Activated T-cell treated with anti-CD3 and anti-CD28 coated beads for 24 hours (primary cell): ENCODE measurements at places on chromosomes 1 and 21.

DNA sequence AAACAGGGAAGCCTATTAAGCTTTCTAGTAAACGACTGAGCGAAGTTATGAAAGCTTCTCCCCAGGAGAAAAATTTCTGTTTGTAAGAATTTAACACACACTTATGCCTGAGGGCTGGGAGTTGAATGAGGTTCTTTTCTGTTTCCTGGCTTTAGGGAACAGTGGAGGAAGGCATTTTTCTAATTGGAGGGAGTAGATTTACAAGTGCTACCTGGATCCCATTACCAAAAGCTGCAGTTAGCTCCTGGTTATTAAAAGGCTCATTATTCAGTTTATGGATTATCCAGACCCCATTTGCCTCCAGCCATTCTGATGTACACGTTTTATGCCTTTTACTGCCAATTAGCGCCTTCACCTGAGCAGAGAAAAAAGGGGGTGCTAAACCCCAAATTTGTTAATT, 7.5 kb downstream of the ST6GALNAC3 start:
- no peak for DNase-seq

- no peak for DNase-seq
These were observed 25.2 kb upstream of the TTC22 start for GRCh38 chr1:54826226-54826816.

- no peak for DNase-seq
These were observed 42.1 kb upstream of the DMRTB1 start for GRCh38 chr1:53417074-53417511.

- no peak for DNase-seq
These were observed 232.1 kb downstream of the LMO4 start for GRCh38 chr1:87560601-87561360.

GRCh38 chr1:24990779-24991641, 60.9 kb upstream of the RUNX3 start:
- no peak for DNase-seq

GRCh38 chr1:223872308-223872901, 26.7 kb upstream of the TP53BP2 start:
- no peak for DNase-seq

- DNase-seq, result no peak
These were observed 4.5 kb upstream of the PLCH2 start for GRCh38 chr1:2471587-2472001.
